NCI-H510A treated with DMSO at 0.1 percent for 48 hours (cell line): ENCODE measurements at places on chromosomes 5 and 9.

DNA sequence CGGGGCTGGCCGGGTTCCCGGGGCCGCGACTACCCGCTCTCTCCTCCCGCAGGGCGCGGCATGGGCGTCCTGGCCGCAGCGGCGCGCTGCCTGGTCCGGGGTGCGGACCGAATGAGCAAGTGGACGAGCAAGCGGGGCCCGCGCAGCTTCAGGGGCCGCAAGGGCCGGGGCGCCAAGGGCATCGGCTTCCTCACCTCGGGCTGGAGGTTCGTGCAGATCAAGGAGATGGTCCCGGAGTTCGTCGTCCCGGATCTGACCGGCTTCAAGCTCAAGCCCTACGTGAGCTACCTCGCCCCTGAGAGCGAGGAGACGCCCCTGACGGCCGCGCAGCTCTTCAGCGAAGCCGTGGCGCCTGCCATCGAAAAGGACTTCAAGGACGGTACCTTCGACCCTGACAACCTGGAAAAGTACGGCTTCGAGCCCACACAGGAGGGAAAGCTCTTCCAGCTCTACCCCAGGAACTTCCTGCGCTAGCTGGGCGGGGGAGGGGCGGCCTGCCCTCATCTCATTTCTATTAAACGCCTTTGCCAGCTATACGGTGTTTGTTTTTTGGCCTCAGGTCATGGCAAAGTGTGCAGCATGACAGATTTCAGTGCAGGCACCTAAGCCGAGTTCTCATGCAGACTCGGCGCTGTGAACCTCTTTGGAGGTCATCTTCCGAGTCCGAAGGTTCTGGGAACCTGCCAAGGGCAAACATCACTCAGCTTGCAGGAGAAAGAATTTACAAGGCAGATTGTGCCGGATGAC, 516 bp downstream of the MRPL41 start:
- no peak for DNase-seq

- no peak for DNase-seq
Observed at GRCh38 chr9:76772686-76773445, 8.6 kb downstream of the PCA3 start.

DNA sequence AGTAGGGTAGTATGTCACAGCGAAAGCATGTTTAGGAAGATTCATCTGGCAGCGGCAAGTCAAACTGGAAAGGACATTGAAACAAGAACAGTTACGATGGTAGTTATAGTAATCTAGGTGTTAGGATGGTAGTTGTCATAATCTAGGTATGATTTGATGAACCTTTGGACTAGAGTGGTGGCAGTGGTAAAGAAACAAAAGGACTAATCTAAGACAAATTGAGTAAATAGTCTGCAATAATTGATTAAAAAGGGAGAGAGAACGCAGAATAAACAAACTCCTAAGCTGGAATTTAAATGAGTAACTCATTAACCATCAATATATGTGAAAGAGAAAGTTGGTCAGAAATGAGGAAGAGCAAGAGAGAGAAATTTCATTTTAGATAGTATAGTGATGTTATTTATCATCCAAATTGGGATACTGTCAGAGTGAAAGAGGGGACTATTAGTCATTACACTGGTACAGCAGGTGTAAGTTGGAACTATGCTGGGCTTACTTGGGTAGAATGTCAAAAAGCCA, 56.8 kb downstream of the MTREX start:
- DNase-seq = no peak

DNA sequence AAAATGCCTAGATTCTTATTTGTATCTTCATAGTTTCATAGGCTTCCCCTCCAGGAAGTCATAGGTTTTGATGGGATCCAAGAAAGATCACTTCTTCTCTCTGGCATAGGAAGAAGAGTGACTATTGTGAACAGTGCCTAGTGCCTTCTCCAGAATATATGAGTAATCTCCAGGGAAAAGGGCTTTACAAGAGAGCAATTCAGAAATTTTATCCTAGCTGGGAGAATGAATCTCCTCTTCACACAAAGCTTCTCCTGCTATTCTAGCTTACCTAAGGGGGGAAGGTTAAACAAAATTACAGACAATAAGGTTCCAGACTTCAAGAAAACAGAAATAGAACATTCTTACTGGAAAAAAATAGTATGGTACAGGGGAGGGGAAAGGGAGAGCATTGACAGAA, 1193.3 kb upstream of the CDH6 start:
- DNase-seq = no peak

DNA sequence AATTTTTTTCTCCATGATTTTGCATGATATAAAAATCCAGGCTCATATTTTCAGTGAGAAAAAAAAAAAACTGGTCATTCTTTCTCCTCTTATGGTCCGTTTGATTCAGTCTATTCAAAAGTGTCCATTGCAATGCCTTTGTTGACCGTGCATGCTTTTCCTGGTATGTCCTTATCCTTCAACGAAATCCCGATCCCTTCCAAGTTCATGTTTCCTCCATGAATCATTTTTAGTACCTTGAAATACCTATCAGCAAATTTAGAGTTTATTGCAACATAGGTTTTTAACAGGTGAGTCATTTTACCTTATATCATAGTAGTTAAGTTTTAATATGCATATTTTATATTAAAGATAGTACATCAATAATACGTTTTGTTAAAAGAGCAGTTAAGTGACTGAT, 773.8 kb upstream of the CHD1 start:
- no peak for DNase-seq

DNA sequence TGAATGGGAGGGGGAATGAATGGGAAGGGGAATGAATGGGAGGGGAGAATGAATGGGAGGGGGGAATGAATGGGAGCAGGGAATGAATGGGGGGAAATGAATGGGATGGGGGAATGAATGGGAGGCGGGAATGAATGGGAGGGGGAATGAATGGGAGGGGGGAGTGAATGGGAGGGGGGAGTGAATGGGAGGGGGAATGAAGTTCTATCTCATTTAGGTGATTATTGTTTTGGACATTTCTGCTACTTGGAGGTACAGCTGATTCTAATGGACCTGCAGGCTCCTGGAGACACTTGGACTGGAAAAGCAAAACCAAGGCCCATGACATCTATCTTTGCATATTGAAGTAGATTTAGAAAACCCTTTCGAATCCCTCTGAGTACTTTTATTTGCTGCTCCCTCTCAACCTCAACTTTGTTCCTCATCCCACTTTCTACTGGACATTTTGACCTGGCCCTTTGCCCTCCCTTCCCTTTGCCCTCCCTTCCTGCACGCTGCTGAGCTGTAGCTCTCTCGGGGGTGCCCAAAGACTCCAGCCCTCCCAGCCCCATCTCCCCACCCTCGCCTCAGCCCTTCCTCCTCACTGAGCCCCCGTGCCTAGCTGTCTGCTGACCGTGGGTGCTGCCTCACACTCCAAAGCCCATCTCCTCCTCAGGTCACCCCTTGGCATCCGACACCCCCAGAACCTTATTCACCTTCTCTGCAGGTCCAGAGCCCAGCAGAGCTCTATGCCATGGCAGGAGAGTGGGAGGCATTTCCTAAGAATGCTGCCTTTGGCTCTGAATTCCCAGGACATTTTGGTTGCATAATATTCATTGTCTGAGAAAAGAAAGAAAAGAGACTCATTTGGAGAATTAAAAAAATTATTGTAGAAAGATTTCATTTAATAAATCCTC, 19.9 kb upstream of the LPCAT1 start:
- no peak for DNase-seq

- no peak for DNase-seq
Observed at GRCh38 chr5:158731014-158731413, 368.7 kb downstream of the EBF1 start.

DNA sequence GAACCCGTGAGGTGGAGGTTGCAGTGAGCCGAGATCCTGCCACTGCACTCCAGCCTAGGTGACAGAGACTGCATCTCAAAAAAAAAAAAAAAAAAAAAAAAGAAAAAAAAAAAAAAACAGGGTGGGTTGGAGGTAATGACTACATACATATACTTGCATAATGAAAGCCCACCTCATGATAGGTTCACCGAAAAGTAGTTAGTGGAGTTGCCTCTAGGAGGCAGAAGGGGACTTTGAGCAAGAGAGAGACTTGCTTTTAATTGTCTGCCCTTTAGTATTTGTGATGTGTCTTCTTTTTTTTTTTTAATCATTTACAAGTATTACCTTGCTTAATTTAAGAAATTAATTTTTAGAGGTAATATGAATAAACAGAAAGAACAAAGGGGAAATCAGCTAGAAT, 99.8 kb downstream of the PPARGC1B start:
- no peak for DNase-seq

- DNase-seq = no peak
Observed at GRCh38 chr9:14906644-14907359, 3.4 kb downstream of the FREM1 start.

- DNase-seq = no peak
Observed at GRCh38 chr5:160649304-160649703, 202.7 kb downstream of the ATP10B start.

GRCh38 chr5:175082866-175083590, 358.6 kb downstream of the MSX2 start:
- DNase-seq = no peak

GRCh38 chr9:113879911-113880310, 3.8 kb downstream of the ZNF618 start:
- no peak for DNase-seq

DNA sequence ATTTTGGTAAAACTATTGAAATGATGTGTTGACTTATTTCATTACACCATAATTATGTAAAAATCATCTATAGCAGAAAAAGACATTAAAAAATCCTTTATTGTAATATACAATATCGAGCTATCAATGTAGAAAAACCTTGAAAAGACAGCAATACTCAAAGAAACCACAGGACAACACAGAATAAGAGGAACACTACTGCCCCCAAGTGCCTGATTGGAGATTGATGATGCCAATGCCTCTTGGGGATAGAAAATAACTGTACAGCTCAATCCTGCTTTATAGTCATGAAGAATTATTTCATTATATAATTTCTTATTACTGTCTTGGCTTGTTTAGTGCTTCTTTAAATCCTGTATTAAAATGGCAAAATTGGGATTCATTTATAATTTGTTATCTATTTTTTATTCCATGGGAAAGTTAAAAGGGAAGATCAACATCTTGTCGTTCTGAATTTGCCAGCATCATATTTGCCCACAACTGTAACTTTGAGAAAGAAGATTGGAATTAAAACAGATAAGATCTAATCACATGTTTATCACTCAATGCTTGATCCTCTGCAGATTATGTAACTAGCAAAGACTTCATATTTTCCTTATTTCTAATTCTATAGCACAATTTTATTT, 337.5 kb downstream of the CDH9 start:
- peak; percentile 63 for DNase-seq
